RPMI7951 (cell line): ENCODE measurements at places on chromosomes 5 and 9.

DNA sequence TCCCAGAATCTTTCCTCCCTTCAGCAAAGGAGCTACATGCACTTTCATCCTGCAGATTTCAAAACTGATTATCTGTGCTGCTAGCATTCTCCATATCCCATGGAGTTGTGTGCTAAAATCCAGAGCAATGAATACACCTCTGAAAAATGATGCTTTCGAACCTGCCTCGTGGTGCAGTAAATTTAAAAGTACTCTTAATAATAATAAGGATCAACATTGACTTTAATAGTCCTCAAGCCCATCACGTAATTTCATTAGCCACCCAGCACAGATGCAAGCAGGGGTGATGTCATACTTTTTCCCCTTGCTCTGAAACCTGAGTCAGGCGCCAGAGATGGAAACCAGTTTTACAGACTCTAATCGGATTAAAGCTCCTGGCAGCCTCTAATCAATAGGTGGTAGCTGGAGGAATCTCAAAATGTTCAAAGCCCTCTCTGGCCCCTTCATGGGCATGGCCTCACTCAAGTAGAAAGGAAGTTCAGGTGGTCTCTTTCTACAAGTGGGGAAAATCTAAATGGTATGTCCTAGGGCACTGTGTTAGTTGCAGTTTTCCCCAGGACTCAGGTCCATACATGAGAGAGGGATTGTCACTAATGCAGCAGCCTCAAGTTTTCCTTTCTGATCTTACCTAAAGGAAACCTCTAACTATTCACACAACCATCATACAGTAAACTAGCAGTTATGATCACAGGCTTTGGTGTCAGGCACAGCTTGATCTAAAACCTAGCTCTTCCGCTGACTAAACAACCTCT, 221.6 kb upstream of the SLC30A5 start:
- DNase-seq, result no peak

DNA sequence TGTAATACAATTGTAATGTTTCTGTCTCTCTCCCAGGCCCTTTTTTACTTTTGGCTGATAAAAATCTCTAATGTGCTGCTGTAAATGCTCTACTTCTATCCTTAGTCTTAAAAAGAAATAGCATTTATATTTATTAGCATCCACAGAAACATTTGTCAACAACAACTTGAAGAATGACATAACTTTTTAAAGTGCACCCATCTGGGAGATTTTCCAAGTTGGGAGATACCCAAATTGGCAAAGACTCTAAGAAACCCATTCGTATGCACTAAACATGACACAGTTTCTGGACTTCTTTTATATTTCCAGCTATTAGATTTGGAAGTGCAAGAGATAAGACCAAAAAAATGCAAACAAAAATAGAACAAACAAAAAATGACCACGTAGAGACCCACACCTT, 2287.4 kb upstream of the WWC1 start:
- no peak for DNase-seq

DNA sequence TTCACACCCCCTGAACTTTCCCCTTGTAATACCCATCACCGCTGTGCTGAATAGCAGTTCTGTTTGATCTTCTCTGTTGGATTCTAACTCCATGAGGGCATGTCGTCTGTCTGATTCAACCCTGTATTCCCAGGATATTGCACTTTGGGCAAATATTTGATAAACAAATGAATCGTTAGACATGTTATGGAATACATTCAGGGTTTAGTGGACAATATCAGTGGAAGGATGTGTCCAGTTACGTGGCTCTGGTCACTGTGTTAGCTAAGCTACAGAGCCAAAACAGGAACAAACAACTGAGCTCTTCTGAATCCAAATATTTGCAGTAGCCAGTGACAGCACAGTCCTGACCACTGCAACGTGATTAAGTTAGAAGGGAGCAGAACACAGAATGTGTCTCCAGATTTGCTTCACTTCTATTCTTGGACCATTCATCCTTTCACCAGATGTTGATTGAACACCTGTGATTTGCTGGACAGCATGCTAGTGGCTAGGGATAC, 13.2 kb downstream of the ANGPTL2 start:
- no peak for DNase-seq

DNA sequence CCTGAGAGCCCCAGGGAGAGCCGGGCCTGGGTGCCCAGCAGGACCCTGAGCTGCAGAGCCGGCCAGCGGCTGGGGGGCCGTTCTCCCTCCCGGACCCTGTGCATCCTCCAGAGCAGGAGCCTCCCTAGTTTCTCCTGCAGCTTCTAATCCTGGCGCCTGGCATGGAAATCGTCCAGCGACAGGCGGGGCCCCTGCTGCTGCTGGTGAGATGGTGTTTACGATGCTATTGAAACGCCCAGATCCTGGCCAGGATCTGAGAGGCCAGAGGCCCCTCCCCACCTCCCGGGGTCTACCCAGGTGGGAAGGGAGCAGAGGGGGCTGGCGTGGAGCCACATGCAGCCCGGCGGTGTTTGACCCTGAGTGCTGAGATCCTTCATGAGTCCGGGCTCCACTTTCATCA, 38.2 kb upstream of the CEP72 start:
- no peak for DNase-seq

- DNase-seq, result no peak
Observed at GRCh38 chr5:180128671-180129261, 57.2 kb upstream of the RNF130 start.

DNA sequence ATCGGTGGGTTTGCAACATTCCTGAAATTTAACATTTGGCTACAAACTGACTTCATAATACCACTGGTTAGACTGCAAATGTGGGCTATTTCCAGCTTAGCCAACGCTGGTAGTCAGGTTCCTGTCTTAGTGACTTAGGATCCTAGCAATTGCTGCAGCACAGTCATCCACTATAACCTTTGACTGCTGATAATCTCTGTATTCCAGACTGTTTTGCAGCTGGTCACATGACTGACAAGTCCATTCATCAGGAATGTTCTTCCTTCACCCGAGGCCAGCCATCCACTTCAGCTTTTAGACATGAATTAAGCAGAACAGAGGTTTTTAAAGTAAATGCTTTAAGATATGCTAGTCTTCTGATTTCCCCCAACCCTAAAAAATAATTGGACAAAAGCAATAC, 425.9 kb upstream of the MPDZ start:
- peak; percentile 23 for DNase-seq

DNA sequence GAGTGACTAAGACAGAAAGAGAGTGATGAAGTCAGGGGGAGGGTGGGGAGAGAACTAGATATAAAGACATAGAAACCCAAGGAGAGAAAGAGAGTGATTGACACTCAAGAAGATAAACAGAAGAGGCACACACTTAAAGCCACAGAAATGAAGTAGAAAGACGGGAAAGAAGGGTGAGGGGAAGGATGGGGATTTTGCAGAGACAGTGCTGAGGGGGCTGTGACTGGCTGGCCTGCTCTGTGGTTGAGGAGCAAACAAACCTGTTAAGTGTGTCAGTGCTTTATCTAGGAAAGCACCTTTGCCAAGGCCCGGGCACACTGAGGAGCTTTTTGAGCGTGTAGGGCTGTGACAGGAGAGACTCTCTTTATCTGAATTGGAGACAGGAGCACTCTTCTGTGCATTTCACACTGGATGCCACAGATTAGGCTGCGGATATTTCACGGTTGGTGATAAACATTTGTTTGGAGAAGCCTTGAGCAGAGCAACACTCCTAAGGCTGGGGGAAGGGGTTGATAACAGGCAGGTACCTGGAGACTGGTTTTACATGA, 109.1 kb downstream of the DOCK2 start:
- DNase-seq, result no peak
